SJCRH30 (cell line): ENCODE measurements at places on chromosomes 6 and 20. TPM values are rescaled to one million over a fixed set of nuclear protein-coding genes. Genes with fewer than 3 reads are reported as not detected.

DNA sequence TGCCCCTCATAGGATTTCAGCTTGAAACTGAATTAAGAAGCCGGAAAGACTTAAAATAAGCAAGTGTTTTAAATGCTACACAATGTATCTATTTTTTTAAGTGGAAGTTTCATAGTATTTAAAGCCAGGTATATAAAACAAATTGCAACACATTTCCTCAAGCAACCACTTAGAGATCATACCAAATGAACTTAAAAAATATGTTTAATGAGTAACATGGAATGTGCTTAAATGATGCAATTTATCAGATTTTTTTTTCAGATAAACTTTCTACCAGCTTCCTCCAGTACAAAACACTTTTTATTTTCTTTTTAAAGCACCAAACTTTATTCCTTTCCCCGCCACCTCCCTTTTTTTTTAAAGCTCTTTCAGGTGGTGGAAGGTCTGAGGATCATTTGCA lies 534.3 kb downstream of the BMP2 start:
- DNase-seq, result no peak

GRCh38 chr6:111862741-111863140 lies 10.5 kb downstream of the FYN start:
- DNase-seq, result no peak

- no peak for DNase-seq
Observed at GRCh38 chr6:100167585-100167984, 173.6 kb upstream of the MCHR2 start.

DNA sequence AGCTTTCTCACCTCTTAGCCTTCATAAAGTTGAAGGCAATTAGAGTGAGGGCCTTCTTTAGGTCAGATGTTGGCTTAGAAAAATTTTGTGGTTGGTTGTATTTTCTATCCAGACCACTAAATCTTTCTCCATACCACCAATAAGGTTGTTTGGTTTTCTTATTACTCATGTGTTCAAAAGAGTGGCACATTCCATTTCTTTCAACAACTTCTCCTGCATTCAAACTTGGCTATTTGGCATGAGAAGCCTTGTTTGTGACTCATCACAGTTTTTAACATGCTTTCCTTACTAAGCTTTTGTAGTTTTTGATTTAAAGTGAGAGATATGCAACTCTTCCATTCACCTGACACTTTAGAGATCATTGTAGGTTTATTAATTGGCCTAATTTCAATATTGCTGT lies 949.6 kb downstream of the TBC1D32 start:
- DNase-seq, result no peak

Gene ECT2L
- total RNA-seq, result not detected in 2 replicates
